ENCODE measurements at places on chromosomes 1 and 21.

GRCh38 chr1:227946624-227947385 lies 927 bp downstream of the WNT9A start:
- DNase-seq, result peak; percentile 80

- no peak for DNase-seq
Observed at GRCh38 chr1:33921281-33921680, 57.4 kb downstream of the HMGB4 start.

DNA sequence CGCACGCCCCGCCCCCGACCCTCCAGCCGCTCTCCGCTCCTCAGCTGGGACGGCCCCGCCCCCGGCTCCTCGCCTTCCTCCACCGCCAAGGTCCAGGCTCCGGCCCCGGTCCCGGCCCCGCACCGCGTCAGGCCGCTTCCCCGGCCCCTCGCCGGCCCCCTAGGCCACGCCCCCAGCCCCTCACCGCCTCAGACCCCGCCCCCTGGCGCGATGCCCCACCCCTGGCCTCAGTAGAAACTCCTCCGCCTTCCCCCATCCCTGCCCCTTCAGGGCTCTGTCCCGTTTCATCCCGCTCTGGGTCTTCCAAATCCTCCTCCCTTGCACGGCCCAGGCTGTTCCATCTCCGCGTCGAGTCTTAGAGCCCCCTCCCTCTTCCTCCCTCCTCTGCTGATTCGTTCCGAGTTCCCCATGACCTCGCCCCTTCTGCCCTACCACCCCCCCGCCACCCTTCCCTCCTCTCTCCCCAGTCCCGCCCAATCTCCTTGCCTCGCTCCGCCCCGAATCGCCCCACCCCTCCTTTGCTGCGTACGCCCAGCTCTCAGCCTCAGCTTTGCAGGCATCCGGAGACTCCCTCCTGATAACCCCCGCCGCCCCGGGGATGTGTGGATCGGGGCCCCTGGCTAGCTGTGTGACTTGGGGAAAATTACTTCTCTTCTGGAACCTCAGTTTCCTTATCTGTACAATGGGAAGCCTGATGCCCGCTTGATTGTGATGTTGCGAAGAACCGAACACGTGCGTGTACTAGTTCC lies 448 bp upstream of the ASAP3 start:
- peak; percentile 83 for DNase-seq

GRCh38 chr1:231315887-231316286 lies 21.8 kb downstream of the EXOC8 start:
- no peak for DNase-seq

GRCh38 chr1:19405761-19406487 lies 79.4 kb downstream of the CAPZB start:
- peak; percentile 75 for DNase-seq

GRCh38 chr1:24951337-24951736 lies 21.3 kb upstream of the RUNX3 start:
- DNase-seq, result no peak

- DNase-seq, result no peak
Observed at GRCh38 chr1:180215856-180216625, 14.0 kb upstream of the LHX4 start.

DNA sequence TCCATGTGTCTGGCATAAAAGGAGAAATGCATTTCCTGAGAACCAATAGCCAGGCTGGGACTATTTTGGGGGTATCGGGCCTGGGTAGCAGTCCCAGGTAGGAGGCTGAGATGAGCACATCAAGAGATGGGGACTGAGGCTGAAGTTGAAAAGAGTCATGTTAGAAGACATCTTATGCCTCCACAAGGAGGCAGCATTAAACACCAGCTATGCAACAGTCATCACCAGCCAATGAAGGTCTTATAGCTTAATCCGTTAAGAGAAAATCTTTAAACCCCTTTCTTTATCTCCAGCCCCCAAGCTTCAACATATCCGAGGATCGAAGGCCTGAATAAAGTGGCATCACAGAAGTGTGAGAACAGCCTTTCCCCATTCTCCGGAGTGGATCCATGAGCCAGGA lies 640.7 kb upstream of the PTBP2 start:
- no peak for DNase-seq

- DNase-seq, result no peak
Observed at GRCh38 chr1:85308833-85309350, 32.5 kb upstream of the BCL10 start.

- DNase-seq, result peak; percentile 36
Observed at GRCh38 chr1:201346337-201346939, 31.0 kb downstream of the TNNT2 start.

DNA sequence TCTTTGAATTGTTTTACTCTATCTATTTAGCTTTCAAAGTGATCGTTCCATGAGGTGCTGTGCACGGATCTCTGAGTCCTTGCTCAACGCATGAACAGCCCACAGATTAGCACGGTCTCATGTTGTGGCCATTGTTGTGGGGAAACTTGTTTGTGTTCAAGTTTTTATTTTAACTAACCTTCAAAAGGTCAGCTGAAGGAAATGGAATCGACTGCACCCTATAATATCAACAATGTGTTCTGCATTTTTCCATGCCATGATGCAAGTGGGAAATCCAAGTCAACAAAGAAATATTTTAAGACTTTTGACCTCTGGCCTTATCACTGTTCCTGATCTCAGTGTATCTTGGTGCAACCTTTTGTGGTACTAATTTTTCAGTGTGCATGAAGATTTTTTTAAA lies 6.1 kb downstream of the SH2D1B start:
- no peak for DNase-seq

- no peak for DNase-seq
Observed at GRCh38 chr1:43954036-43954435, 7.3 kb downstream of the IPO13 start.

DNA sequence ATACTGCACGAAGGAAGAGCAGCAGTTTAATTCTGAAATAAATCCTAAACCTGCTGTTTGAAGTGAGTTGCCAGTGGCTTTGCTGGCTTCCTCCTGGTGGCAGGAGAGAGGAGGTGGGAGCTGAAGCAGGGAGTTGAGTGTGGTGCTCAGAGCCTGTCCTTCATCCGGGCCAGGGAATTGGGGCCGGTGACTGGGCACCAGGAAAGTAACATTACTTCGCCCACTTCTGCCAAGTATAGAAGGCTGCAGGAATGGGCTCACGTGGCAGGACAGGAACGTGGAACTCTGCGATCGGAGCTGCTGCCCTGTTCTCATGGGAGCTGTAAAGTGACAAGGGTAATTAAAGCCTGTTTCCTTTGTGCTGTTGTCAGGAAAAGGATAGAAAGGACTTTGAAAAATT lies 8.7 kb downstream of the TOR3A start:
- DNase-seq, result no peak

DNA sequence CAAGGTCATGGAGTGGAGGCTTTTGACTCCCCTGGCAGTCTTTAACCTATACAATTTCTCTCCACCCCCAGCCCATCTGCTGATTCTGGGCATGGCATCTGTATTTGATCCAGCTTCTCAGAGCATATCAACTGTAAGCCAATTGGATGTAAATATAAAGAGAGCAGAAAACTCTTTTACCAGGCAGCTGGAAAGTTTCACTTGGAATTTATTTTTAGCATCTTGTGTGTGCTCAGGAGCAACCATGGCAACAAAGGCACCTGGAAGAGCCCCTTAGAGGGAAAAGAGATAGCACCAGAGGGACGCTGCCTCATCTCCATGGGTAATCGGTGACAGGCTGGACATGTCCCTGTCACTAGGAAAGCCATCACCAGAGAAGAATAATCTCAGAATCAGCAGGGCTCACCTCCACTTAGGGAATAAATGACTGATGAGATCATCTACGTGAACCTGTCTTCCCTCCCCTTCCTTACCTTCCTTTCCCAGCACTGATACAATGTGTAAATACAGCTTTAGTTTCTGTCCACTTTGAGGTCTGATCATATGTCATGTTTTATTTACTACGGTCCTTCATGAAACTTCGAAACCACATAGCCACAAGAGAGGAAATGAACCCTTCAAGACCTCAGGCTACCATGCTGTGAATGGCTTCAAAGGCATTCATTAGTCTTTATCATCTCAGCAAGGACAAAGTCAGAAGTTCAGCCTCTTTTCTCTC lies 25.3 kb upstream of the SIPA1L2 start:
- DNase-seq, result peak; percentile 32

DNA sequence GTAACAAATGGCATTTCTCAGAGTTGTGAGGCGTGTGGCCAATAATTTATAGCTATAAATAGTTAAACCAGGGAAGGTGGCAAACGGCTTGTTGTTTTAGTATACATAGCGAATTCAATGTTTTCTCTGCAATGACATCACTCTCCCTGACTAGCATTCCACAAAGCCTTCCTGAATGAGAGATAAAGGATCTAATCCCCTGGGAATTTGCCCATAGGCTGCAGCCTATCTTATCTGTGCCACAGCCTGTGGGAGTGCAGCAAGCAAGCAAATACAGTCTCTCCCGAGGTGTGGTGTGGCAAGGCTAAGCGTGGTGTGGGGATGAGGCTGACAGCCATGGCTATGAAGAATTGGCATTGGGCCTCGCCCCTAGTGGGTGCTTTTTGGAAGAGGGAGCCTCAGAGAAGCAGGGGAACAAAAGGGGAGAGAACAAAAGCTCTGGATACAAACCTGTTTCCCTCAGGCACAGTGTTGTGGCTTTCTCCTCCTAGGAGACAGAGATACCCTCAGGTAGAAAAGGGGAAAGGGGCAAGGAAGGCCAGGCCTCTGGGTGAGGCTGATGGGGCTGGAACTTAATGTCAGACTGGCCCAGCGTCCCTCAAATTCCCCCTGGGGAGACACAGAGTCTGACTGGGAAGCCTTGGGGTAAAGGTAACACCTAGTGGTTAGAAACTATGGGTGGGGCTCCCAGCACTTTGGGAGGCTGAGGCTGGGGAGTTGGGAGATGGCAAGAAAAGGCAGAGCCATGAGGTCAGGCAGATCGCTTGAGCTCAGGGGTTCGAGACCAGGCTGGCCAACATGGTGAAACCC lies 8.9 kb downstream of the TAGLN2 start:
- DNase-seq, result peak; percentile 22

- no peak for DNase-seq
Observed at GRCh38 chr1:107963601-107964335, 1.2 kb downstream of the VAV3 start.

GRCh38 chr1:186740324-186740723 lies 60.1 kb upstream of the PTGS2 start:
- DNase-seq, result no peak

- DNase-seq, result no peak
Observed at GRCh38 chr1:34178072-34178471, 1.4 kb downstream of the C1orf94 start.

GRCh38 chr1:225652729-225653462 lies at the start of gene ENAH:
TSS of gene ENAH (minus strand) at chr1:225653123. CDS start at chr1:225652690, 433 bp downstream.
- peak; percentile 81 for DNase-seq

DNA sequence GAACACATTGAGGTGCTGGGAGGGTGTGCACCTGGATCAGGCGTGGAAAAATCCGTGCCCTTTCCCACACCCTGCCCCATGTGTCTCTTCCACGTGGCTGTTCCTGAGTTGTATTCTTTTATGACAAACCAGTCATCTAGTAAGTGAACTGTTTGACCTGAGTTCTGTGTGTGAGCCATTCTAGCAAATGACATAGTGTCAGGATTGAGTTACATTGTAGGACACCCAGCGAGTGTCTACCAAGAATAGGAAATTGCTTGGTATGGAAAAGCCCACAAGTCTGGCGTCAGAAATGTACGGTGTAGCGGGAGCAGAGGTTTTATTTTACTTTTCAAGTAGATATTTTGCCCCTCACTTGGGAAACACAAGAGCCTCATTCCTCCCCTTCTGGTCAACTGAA lies 1.2 kb upstream of the MRAP start:
- no peak for DNase-seq

- no peak for DNase-seq
Observed at GRCh38 chr1:34362949-34363348, 186.2 kb downstream of the C1orf94 start.

DNA sequence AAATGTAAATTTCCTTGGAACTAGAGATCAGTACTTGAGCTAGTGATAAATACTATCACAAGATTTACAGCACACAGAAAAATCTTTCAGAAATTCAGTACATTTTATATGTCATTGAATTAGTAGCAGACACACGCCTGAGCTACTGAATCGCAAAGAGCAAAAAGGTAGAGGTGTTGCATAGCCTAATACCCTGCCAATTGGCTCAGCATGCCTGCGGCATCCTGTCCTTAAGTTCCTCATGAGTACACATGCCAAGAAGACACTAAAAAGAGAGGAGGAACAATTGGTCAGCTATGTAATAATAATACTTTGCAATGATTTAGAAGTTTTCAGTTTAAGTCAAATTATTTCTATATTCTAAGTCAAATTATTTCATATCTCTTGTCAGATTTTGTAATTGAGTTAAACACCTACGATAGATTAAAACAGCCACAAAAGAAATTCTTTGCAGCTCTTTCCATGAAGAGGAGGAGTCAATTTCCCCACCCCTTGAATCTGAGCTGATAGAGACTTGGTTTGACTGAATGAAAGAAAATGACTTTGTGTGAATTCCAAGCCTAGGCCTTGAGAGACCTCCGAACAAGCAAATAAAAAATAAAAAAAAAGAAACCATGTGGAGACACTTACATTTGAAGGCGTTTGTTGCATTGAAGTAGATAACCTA lies 36.2 kb upstream of the PKN2 start:
- DNase-seq, result no peak

- no peak for DNase-seq
Observed at GRCh38 chr1:18411321-18411720, 69.4 kb upstream of the KLHDC7A start.

DNA sequence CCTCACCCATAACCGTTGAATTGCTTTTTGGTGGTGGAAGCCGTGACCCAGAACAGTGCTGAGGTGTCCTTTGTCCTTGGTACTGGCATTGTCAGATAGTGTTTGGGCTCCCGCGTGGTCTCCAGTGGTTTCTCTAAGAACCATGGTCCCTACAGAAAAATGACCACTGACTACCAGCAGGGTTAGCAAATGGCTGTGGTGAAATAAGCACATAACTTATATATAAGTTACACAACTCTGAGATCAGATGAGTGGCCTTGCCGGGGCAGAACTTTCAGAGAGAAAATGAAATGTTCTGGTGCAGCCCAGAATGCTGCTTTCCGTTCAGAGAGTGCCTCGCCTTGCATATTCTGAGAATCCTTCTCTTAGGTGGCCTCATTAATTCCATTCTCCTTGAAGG lies 5.0 kb downstream of the SLC37A1 start:
- no peak for DNase-seq

DNA sequence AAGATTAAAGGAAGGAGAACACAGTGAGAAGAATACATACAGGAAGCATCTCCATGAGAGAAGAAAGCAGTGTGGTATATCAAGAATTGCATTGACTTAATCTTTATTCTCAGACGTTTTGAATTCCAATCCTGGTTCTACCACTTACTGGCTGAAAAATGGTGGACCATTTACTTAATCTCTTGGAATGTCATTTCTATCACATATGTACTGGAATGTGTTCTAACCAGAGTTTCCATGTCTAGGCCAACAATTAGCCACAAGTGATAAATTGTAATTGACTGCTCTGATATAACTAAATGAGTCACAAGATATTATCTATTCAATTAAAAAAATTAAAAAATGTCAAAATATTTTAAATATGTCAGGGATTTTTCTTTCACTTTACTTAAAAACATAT lies 626.1 kb downstream of the PTPRC start:
- no peak for DNase-seq
